ENCODE measurements at places on chromosomes 3 and 15. TPM values are rescaled to one million over a fixed set of nuclear protein-coding genes. Genes with fewer than 3 reads are reported as not detected.
A peak's percentile ranks its signal among the peaks of the same experiment; 100 is the strongest.

The MED12L gene
- 0.12 TPM for total RNA-seq

The SLC7A14 gene
- 0.12 TPM for total RNA-seq

DNA sequence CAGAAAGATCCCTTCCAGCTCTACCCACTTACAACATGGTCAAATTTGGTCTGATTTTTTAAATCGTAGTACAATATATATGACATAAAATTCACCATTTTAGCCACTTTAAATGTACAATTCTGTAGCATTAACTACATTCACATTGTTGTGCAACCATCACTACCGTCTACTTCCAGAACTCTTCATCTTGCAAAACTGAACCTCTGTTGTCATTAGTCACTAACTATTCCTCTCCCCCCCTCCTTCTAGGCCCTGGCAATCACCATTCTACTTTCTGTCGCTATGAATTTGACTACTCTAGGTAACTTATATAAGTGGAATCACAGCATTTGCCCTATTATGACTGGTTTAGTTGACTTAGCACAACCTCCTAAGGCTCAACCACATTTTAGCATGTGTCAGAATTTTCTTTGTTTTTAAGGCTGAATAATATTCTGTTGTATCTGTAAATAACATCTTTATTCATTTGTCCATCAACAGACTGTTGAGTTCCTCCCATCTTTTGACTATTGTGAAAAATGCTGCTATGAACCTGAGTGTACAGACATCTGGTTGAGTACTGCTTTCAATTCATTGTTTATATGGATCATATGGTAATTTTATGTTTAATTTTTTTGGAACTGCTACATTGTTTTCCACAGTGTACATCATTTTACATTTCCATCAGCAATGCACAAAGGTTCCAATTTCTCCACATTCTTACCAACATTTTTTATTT lies 35.5 kb upstream of the CCR2 start:
- DNase-seq: no peak

GRCh38 chr3:31573036-31573779 lies 40.5 kb downstream of the STT3B start:
- DNase-seq: no peak

- DNase-seq: peak; percentile 39
Measured at GRCh38 chr15:45023659-45024225, 747 bp downstream of the SORD start.

The ZKSCAN7 gene
- total RNA-seq: 5.8 TPM

DNA sequence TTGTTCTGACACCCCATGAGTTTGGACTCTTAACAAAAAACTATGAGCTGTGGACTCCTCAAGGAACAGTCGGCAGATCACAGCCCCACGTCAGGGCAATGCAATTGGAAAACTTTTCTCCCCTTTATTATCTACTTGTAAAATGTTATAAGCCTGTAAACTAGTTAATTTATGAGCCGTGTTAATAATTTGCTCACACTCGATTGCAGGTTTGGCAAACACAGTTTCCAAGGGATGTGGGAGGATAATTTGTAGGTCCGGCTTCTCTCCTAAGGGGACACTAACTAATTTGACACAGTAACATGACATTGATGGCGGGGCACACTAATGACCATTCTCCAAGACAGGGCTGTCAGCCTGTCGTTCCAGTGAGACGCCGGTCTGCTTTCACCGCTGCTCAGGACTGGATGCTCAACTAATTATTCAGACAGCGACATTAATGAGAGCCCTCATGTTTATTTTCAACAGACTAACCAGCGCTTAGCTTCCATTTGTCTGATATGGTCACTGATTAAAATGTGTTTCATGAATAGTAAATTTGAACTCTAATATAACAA lies 222.1 kb downstream of the FOXP1 start:
- no peak for DNase-seq

DNA sequence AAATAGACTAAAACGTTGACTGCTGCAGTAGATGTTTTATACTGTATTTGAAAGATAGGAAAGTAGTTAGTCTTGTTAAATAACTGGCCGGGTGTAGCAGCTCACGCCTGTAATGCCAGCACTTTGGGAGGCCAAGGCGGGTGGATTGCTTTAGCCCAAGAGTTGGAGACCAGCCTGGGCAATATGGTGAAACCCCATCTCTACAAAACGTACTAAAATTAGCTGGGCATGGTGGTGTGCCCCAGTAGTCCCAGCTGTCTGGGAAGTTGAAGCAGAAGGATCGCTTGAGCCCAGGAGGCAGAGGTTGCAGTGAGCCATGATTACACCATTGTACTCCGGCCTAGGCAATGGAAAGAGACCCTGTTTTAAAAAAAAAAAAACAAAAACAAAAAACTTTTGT lies 60.5 kb upstream of the ULK4 start:
- no peak for DNase-seq

DNA sequence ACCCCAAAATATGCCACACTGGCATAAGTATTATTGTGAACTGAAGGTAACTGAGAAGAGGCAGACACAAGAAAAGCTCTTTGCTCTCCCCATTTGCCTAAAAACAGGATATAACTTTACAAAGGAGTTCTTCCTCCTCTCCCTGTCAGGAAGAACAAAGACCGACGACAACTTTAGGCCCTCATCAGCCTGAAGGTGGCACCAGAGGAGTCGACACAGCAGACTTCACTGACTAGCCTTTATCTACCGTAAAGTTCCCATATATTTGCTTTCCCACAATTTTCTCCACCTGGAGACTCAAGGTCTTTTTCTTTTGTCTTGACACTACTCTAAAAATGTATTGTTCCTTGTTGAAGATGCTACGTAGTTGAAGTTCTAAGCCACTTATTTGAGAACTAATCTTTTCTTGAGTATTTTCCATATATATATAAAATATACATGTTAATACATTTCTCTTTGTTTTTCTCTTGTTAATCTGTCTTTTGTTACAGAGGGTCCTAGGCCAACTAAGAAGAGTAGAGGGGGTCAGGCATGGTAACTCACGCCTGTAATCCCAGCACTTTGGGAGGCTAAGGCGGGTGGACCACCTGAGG lies 16.2 kb upstream of the XIRP1 start:
- DNase-seq: peak; percentile 60

DNA sequence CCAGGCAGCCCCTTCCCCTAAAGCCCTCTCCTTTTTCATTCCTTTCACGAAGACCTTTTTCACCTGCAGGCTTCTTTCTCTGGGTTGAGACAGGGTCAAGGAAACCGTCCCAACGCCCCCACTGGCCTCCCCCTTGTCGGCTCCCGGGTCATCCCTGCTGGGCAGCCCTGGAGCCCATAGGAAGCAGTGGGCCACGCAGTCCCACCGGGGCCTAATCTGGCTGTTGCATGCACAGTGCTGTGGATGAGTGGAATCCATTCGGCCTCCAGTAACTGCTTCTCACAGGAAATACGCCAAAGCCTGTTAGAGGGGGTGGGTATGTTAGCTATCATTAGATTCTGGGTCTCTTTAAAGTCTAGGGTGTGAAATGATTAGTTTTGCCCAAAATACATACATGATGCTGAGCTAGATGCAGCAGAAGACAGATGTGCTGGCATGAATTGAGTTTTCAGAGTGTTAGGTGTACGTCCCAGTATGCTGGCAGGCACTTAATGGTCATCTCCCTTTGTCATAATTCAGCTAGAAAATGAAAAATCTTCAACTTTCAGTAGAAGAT lies 16.6 kb downstream of the LYSMD4 start:
- DNase-seq: no peak

DNA sequence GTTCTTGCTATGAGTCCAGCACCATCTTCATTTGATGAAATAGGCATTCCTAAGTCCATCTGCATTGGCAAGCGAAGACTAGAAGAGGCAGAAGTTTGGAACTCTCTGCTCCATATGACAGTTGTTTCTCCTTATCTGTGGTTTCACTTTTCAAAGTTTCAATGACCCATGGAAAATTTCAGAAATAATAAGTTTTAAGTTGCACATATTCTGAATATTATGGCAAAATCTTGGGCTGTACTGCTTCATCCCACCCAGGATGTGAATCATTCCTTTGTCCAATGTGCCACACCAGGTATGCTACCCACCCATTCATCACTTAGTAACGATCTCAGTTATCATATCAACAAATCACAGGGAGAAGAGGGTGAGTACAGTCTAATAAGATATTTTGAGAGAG lies 647.9 kb downstream of the GRM7 start:
- DNase-seq: peak; percentile 9

DNA sequence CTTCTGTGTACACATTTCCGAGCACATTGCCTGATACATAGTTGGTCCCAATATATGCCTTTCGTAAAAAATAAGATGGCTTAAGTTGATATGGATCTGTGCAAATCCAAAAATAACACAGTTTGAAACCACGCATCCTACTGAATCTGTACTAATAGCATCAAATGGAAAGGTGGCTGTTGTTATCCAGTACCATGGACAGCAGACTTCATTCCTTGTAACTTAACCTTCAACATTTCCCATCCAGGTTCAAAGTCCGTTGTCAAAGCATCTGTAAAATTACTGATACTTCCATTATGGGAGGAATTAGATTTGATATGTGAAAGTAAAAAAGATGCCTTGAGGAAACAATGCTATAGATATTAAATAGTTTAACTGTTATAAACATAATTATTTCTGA lies 65.5 kb upstream of the C3orf49 start:
- peak; percentile 47 for DNase-seq

The SENP5 gene
- total RNA-seq: 34.8 TPM

Measured in RPMI7951 (cell line).